Substantia nigra (tissue), 51 donors: ENCODE measurements at places on chromosomes 3 and 15.

DNA sequence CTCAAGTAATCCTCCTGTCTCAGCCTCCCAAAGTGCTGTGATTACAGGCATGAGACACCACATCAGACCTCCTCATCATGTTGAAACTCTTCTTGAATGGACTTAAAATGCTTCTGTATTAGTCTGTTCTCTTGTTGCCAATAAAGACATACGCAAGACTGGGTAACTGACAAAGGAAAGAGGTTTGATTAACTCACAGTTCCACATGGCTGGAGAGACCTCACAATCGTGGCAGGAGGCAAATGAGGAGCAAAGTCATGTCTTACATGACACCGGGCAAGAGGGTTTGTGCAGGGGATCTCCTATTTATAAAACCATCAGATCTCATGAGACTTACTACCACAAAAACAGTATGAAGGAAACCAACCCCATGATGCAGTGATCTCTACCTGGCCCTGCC, 113.5 kb downstream of the CNTN4 start:
- DNase-seq: no peak

- DNase-seq: no peak
Measured at GRCh38 chr3:27721717-27722564, at the start of gene EOMES. EOMES (minus strand) TSS chr3:27722323; CDS start chr3:27722294, 29 bp downstream.

DNA sequence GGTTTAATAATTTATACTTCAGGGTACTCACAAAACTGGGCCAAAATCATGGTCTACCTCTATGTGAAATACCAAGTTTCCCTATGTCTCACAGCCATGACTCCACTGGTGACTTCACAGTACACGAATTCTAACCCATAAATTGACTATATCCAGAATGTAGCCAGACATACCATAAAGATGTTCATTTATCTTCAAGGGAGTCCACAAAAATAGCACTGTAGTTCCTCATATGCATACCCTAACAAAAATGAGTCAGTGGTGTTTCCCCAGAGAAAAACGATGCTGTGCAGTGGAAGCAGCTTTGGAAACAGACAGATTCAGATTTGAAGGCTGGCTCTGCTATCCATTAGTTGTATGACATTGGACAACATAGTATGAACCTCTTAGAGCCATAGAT, 438.8 kb downstream of the FHIT start:
- DNase-seq: no peak

DNA sequence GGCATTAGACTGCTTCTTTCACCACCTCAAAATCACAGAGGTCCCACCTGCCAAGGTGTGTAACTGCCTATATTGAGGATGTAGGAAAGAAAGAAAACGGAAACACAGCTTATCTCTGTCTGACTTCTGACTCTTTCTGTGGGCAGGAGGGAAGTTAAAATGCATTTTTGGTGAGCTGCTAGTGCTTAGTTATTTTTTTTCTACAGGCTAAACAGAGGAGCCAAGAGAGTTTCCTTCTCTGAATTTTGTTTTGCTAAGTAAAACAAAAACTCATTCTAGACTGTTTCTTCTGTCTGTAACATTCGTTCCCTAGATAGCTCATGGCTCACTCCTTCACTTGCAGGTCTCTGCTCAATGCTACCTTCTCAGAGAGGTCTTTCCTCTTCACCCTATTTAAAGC, 18.8 kb upstream of the AMOTL2 start:
- no peak for DNase-seq

- DNase-seq: peak; percentile 54
Measured at GRCh38 chr3:186044968-186045367, 63.9 kb downstream of the ETV5 start.
